ENCODE measurements at places on chromosomes 4 and X.

- no peak for DNase-seq
These were observed 2266.1 kb downstream of the PCDH7 start for GRCh38 chr4:32986236-32986635.

DNA sequence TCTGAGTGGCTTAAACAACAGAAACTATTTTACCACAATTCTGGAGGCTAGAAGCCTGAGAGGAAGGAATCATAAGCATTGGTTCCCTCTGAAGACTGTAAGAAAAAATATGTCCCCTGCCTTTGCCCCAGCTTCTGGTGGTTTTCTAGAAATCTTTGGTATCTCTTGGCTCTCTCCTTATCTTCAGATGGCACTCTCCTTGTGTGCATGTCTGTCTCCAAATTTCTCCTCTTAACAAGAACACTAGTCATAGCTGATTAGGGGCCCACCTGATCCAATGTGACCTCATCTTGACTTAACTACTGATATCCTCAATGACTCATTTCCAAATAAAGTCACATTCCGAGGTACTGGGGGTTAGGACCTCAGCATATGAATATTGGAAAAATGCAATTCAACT is 635.0 kb upstream of the NR3C2 start:
- no peak for DNase-seq

- no peak for DNase-seq
These were observed at the start of gene SULT1B1 for GRCh38 chr4:69760455-69760854. TSS of gene SULT1B1 (minus strand) at chr4:69760620. CDS start at chr4:69755217, 5,403 bp downstream.

DNA sequence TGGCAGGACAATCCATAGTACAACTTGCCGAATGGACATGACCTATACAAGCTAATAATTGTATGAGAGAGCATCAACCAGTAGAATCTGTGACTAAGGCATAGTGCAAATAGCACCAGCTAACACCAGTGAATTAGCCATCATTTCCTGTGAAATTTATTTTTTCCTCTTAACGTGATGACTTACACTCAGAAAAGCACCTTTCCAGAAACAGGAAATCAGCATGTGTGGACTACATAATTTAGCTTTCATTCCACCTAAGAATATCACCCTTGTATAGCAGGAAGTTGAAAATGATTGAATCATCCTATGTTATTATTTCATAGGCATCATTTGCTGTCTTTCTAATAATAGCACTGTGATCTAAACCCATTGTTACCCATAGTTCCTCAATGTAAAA is 1393.4 kb upstream of the PCDH7 start:
- no peak for DNase-seq

DNA sequence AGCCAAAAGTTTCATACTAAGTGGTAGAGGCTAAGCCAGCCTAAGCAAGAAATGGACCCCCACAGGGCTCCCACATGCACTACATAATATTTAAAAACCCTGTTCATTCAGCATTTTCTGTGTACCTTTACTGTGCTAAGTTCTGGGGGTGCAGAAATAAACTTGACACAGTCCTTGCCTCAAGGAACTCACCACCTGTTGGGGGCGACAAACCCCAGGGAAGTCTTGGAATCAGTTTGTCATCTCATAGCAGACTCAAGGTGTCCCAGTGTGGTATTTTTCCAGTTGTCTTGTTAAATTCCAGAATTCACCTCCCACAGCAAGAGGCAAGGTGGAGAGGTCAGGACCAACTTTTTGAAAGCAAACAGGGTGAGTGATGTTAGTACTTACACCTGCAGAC is 43.1 kb downstream of the ATG4A start:
- DNase-seq, result no peak

DNA sequence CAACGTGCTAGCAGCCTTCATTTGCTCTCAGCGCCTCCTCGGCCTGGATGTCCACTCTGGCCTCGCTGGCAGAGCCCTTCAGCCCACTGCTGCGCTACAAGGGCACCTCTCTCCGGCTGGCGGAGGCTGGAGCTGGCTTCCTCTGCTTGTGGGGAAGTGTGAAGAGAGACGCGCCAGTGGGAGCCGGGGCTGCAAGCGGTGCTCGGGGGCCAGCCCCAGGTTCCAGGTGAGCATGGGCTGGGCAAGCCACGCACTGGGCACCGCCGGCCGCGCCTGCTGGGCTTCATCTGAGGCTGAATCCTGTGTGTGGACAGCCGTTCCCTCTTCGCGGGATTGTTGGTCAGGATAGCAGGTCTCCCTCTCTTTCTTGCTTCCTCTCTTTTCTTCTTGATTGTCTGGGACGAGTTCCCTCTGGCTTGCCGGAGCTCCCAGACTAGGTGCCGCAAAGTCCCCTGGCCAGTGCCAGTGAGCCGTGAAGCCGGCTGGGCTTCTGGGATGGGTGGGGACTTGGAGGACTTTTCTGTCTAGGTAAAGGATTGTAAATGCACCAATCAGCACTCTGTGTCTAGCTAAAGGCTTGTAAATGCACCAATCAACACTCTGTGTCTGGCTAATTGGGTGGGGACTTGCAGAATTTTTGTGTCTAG is 165.0 kb downstream of the HEPH start:
- DNase-seq, result no peak

DNA sequence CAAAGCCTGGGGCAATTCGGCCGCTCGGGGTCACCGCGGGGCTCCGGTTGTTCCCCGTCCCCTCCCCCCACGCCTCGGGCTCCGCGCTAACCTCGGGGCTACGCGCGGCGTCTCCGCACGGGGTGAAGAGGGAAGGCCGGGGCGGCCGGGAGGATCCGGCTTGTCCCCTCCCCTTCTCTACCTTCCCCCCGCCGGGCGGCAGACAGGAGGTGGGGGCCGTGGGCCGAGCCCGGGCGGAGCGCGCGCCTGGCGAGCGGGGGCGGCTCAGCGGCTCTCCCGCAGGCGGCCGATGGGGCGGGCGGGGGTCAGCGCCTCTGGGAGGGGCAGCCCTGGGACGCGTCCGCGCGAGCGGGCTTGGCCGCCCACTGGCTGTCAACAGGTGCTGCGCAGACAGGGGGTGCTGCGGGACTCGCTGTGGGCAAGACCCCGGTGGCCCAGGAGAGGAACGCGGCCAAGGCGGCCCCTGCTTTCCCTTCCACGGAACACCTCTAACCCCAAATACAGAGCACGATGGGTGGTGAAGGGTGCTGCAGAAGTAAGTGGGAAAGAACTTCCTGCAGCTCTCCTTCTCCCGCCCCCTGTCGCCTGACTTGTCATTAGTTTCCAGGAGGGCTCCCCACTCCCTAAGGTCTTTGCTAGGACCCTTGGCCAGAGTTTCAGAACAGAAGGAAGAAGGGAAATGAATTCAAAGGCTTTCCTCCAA is at the start of gene PDGFC:
PDGFC (minus strand) TSS at position 124 of the 703 bp plus-strand sequence. CDS start 896 bp downstream, outside the sequence.
- DNase-seq, result no peak

DNA sequence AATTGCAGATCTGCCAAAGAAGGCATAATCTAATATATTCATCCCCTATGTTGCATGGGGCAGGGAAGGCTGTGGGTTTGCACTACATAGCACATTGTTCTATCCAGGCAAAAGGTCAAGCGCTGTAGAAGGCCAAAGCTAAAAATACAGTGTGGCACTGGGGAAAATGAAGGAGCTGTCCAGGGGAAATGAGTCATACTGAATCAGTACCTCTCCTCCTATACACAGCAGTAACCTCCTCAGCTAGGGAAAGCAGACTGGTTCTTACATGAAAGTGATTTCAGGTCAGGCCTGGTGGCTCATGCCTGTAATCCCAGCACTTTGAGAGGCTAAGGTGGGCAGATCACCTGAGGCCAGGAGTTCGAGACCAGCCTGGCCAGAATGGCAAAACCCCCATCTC is 31.0 kb upstream of the SLC25A4 start:
- DNase-seq, result peak; percentile 87

Measured in GM04503 (cell line).